ENCODE measurements at places on chromosomes 16 and 17. TPM values are rescaled to one million over a fixed set of nuclear protein-coding genes. Genes with fewer than 3 reads are reported as not detected.

DNA sequence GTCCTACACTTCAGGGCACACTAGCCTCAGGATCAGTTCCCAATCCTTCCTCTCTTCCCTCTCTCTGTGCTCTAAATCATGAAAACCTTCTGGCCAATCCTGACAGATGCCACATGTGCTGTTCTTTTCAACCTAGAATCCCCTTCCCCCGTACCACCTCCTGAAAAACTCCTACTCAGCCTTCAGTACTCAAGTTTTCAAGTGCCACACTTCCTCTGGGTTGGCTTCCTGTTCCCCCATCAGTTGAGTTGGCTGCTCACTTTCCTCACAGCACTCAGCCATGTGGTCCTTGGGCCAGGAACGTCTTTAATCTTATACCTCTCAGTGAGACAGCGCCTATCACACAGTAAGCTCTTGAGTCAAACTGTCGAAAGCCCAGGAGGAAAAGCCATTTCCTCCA lies 3.3 kb downstream of the ASPHD1 start:
- DNase-seq = no peak

DNA sequence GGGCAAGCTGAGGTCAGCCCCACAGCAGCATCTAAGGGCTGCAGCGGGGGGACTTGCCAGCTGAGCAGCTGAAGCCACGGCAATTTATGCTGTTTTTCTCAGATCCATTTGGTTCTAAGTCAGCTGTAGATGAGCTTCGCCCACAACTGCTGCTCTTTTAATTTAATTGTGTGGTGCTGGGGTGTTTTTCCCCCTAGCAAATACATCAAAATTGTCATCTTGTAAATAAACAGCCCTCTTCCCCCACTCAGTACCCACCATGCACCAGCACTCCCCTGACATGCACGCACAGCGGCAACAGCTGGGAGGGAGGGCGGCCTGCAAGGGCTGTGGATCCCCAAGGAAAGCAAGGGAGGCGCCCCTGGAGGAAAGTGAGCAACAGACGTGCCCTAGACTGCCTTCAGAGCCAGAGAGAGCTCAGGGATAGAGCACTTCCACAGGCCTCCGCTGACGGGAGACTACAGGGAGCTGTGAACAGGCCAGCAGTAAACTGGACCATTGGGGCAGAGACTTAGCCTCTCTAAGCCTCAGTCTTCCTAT lies 149.5 kb downstream of the TMEM132E start:
- DNase-seq = no peak

GRCh38 chr16:51355875-51356274 lies 204.8 kb upstream of the SALL1 start:
- DNase-seq = no peak

DNA sequence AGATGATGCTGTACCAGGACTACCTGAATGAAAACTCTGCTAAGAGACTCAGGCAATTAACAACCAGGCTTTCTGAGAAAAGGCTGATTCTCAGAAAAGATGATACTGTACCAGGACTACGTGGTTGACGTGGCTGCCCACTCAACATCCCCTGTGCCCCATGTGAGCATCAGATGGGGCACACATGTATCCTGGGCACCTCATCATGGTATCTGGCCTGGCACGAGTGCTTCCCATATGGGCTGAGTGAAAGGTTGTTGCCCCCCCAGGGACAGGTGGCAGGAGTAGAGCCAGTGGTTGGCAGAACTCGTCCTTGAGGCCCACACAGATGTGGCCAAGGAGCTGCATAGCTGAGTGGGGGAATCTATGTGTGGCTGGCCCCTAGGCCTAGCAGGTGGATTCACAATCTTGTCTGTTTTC lies 3.5 kb upstream of the CES4A start:
- no peak for DNase-seq

Gene HSPB9
- polyA plus RNA-seq = 0.03 TPM

Gene RND2
- 0.81 TPM for polyA plus RNA-seq

Gene KCNH4
- polyA plus RNA-seq = 0.06 TPM

Gene OR4D1
- not detected for polyA plus RNA-seq

Gene EME1
- 4.3 TPM for polyA plus RNA-seq

Gene TOP2A
- polyA plus RNA-seq = 31.3 TPM

Gene CD300A
- polyA plus RNA-seq = not detected

Data from endothelial cell of umbilical vein (primary cell).